CD4-positive, alpha-beta memory T cell (primary cell): ENCODE measurements at places on chromosomes 13 and 19. TPM values are rescaled to one million over a fixed set of nuclear protein-coding genes. Genes with fewer than 3 reads are reported as not detected.

The PNMA8A gene
- 0.26 TPM for total RNA-seq

The PRODH2 gene
- not detected for total RNA-seq

The TMEM91 gene
- total RNA-seq = 14.3 TPM

The GNA15 gene
- total RNA-seq = 2.8 TPM

The VSTM2B gene
- not detected for total RNA-seq

The TMEM272 gene
- total RNA-seq = 7.9 TPM

The CERS1 gene
- total RNA-seq = not detected

The SULT2A1 gene
- not detected for total RNA-seq

The RDH8 gene
- total RNA-seq = not detected

The SLC8A2 gene
- not detected for total RNA-seq

The CUL4A gene
- total RNA-seq = 80.0 TPM

The APOE gene
- 9.0 TPM for total RNA-seq

The MISP3 gene
- total RNA-seq = 1.3 TPM

The PALM gene
- total RNA-seq = not detected

The RFPL4A gene
- not detected for total RNA-seq

The LRRC63 gene
- total RNA-seq = 0.75 TPM

The FBN3 gene
- not detected for total RNA-seq

The CRLF1 gene
- total RNA-seq = not detected

The FBXO46 gene
- total RNA-seq = 33.1 TPM

The KLK15 gene
- total RNA-seq = not detected

The CEACAM6 gene
- total RNA-seq = not detected

The RXFP2 gene
- total RNA-seq = not detected

The PGLYRP1 gene
- not detected for total RNA-seq

The FGF22 gene
- total RNA-seq = 1.9 TPM

The FCGBP gene
- total RNA-seq = 79.4 TPM

The LYPD5 gene
- total RNA-seq = 0.49 TPM

The ZNF443 gene
- total RNA-seq = 10.3 TPM

The TFDP1 gene
- 20.7 TPM for total RNA-seq

The COL5A3 gene
- total RNA-seq = 4.3 TPM

The SLC5A5 gene
- total RNA-seq = 2.9 TPM

The ZSCAN22 gene
- 5.0 TPM for total RNA-seq

The FCAR gene
- 0.29 TPM for total RNA-seq

The SH2D3A gene
- 59.3 TPM for total RNA-seq

The PSG6 gene
- total RNA-seq = not detected

The ZNF471 gene
- total RNA-seq = 1.1 TPM

The SLC1A6 gene
- not detected for total RNA-seq

The KCNN4 gene
- 33.9 TPM for total RNA-seq

The KATNAL1 gene
- 6.4 TPM for total RNA-seq

The AMH gene
- total RNA-seq = 7.5 TPM

The NXNL1 gene
- total RNA-seq = not detected

The NANOS3 gene
- total RNA-seq = not detected

The HCST gene
- total RNA-seq = 75.2 TPM

The TTC9B gene
- total RNA-seq = not detected

The IGFLR1 gene
- 124 TPM for total RNA-seq

The CD33 gene
- 0.47 TPM for total RNA-seq

The CCDC9 gene
- total RNA-seq = 40.4 TPM

The NLRP9 gene
- not detected for total RNA-seq

The MBD3L3 gene
- total RNA-seq = not detected

The DENND1C gene
- 113 TPM for total RNA-seq

The DYRK1B gene
- total RNA-seq = 28.4 TPM
